ENCODE measurements at places on chromosomes 2 and 18.

GRCh38 chr2:102540882-102541281, 67.9 kb downstream of the SLC9A4 start:
- DNase-seq: no peak

- peak; percentile 58 for DNase-seq
These were observed 209.0 kb downstream of the PRKCE start for GRCh38 chr2:45860136-45861121.

DNA sequence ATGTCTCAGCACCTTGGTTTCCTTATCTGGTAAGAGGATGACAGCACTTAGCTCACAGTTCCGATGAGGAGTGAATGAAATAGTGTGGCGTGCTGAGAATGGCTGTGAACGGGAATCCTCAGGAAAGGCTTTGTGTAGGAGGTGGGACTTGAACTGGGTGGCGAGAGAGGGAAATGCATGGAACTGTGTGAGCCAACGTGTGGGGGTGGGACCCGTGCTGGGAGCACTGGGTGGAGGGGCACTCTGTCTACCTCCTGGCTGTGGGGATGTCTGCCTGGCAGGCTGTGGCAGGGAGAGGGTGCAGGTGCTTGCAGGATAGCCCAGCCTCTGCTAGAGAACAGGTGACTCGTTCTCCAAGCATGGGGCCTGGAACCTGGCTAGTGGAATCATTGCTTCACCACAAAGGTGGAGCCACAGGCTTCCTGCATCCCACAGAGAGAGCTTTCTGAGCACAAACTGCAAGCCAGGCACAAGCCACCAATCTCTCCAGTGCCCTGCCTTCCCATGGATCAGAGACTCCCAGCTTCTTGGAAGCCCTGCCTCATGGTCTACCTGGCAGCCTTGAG, 145.2 kb downstream of the CELF4 start:
- DNase-seq: no peak

GRCh38 chr2:20300656-20301055, 50.0 kb downstream of the PUM2 start:
- no peak for DNase-seq

- DNase-seq: no peak
These were observed 134.2 kb upstream of the HS6ST1 start for GRCh38 chr2:128452536-128453530.

- DNase-seq: no peak
These were observed 68.8 kb downstream of the ACAA2 start for GRCh38 chr18:49744376-49745008.

DNA sequence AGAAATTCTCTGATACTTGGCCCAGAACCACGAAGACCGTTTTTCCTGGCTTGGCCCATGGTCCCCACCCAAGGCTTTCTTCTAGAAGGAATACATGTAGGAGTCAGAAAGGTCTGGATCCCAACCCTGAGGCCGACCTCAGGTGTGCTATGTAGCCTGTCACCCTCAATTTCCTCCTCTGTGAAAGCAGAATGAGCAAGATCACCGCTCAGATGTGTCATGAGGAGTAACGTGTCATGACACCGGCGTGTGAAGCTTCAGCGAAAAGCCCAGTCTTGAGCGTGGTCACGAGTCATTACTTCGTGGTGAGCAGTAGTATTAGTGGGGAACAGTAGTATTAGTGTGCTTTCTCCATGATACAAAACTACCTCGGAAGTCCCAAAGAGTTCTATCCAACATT, 103.4 kb downstream of the ALPK2 start:
- DNase-seq: peak; percentile 67

- no peak for DNase-seq
These were observed 137.9 kb downstream of the KLHL14 start for GRCh38 chr18:32634876-32635431.

- no peak for DNase-seq
These were observed 248.8 kb downstream of the EIPR1 start for GRCh38 chr2:3128786-3129185.

DNA sequence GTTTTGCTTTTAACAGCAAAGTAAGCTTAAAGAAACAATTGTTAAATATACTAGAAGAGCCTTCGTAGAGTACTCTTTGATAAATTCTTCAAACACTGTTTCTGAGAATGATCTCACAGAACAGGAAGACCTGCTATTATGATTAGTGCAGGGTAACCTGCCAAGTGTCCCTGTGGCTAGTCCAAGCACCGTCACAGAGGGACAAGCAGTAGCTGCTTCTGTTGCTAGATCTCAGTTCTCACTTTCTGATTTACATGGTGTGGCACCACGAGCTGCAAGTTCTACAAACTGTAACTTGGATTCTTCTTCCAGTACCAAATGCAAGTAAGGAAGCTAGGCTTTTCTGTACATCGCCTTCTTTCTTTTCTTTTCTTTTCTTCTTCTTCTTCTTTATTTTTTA, 121.5 kb downstream of the PIEZO2 start:
- no peak for DNase-seq

DNA sequence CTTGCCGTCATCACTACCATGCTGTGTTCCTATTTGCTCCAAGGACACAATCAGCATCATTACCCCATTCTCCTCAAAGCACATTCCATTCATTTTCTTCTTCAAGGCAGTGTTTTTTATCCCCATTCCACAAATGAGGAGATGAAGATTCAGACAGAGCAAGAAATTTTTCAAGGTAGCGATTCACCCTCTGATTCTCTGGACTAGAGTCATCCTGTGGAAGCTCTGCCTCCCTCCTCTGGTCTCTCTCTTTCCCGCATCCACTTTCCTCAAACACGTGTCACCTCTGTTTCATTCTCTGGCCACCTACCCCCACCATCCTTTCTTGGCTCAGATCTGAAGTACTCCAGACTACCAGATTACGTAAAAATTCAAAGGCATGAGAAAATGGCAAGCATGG, 297.9 kb downstream of the SOX11 start:
- DNase-seq: no peak

DNA sequence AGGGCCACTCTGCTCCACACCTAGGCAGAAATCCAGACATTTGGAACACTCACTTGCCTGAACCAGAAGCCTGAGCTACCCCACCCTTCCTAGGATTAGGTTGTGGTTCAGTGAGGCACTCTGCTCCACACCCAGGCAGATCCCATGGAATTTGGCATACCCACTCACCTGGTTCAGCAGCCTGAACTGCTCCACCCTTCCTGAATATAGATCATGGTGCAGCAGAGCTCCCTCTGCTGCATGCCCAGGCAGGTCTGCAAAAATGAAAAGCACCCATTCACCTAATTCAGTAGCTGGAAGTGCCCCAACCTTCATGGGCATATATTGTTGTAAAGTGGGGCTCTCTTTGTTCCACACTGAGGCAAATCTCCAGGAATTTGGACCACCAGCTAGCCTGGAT, 185.1 kb upstream of the CNTNAP5 start:
- no peak for DNase-seq

- no peak for DNase-seq
These were observed 542.5 kb downstream of the SUCLG1 start for GRCh38 chr2:83916559-83916958.

- DNase-seq: no peak
These were observed 295.1 kb upstream of the RAB12 start for GRCh38 chr18:8314124-8314523.

DNA sequence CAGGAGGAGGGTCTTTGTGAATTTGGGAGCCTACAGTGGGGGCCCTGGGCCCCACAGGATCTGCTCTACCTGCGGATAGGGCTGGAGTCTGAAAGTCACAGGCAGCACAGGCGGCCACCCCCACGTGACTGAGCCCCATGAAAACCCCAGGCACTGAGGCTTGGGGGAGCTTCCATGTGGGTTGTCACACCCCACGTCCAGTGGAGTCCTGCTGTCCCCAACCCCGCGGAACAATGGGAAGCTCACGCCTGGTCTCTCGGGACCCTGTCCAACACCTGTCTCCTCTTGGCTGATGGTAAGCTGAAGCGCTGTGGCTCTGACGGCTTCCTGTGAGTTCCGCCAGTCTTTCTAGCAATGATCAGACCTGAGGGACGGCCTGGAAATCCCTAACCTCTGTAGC, 85.8 kb downstream of the PTGR3 start:
- no peak for DNase-seq

GRCh38 chr2:135162786-135163185, 110.7 kb downstream of the RAB3GAP1 start:
- no peak for DNase-seq

- no peak for DNase-seq
These were observed 71.1 kb downstream of the PIK3C3 start for GRCh38 chr18:42025974-42026625.

- peak; percentile 8 for DNase-seq
These were observed 343.6 kb upstream of the SYT4 start for GRCh38 chr18:43620936-43621335.

DNA sequence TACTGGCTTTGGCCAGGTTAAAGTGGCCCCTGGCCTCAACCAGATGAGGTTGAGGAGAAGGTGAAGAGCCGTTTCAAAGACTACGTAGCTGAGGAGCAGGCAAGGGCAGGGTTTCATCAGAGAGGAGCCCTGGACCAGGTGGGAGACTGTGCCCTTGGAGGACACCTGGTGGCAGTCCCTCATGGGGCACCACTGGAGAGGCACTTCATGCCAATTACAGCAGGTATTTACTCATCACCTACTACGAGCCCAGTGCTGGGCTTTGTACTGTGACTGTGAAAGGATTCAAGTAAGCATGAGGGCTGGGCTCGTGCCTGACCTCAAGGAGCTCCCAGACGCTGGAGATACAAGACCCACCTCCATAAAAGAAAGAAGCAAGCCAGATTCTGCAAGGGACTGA, 37.6 kb downstream of the SMAD7 start:
- no peak for DNase-seq

GRCh38 chr2:24559473-24560113, 68.5 kb downstream of the NCOA1 start:
- no peak for DNase-seq

DNA sequence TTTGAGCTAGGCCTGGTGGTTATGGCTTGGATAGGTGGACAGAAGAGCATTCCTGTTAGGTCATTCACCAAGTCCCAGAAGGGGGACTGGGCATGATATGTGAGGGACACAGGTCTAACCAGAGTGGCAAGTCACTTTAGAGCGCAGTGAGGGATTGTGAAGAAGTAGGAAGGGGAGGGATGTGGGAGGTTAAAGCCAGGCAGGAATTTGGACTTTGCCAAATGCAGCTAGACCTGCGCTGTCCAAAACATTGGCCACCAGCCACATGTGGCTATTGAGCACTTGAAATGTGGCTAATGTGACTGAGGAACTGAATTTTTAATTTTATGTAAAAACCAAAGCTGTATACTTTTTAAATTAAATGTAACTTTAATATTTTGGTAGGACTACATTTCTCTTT, 23.7 kb downstream of the GCKR start:
- DNase-seq: no peak

- no peak for DNase-seq
These were observed 2.1 kb downstream of the MC2R start for GRCh38 chr18:13913205-13913604.

- DNase-seq: no peak
These were observed 432.2 kb upstream of the SPRED2 start for GRCh38 chr2:65864619-65865018.

DNA sequence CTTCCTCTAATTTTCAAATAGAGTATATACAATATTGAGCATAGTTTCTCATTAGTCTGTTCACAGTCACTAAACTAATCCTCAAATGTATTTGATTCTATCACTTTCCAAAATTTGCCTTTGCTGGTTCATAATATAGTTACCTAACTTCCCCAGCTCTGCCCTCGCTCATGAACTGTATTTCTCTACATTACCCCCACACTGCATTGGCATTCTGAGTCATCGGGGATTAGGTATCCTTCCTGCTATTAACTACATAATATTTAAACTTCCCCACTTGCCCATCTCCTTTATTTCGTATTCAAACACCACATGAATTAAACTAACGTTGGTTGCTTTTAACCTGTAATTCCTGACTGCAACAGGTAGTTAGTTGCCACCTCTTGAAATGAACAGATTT, 14.8 kb upstream of the CLASP1 start:
- no peak for DNase-seq

DNA sequence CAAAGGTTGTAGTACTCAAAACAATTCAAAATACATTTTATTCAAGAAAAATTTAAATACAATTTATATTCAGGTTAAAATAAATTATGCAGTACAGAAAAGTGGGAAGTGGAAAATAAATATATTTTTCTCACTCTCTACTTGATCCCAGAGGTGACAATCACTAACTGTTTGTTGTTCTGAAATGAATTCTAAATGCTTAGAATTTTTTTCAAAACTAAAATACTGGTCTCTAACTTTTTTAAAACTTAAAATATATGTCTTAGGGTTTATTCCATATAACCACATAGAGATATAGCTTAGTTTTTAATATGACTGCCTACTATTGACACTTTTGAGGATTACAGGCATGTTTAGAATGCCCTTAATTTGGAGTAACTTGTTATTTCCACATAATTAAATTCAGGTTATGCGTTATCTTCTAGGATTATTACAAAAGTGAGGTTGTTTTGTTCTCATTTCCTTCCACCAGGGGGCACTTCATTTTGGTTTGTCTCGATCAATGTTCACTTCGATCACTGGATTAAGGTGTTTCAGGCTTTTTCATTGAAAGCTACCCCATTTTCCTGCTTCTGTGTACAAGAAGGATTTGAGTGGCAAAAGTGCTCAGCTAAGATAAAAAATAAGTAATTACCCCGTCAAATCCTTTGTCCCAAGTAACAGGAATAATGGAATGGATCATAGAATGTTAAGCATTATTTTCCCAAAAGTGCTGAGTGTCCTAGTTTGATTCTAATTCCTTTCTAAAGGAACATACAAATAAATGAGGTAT, 27.1 kb upstream of the TFPI start:
- peak; percentile 46 for DNase-seq

GRCh38 chr2:120312860-120313694, 32.9 kb upstream of the INHBB start:
- DNase-seq: peak; percentile 75
